ENCODE measurements at places on chromosomes 1 and 21.
A peak's percentile ranks its signal among the peaks of the same experiment; 100 is the strongest.

DNA sequence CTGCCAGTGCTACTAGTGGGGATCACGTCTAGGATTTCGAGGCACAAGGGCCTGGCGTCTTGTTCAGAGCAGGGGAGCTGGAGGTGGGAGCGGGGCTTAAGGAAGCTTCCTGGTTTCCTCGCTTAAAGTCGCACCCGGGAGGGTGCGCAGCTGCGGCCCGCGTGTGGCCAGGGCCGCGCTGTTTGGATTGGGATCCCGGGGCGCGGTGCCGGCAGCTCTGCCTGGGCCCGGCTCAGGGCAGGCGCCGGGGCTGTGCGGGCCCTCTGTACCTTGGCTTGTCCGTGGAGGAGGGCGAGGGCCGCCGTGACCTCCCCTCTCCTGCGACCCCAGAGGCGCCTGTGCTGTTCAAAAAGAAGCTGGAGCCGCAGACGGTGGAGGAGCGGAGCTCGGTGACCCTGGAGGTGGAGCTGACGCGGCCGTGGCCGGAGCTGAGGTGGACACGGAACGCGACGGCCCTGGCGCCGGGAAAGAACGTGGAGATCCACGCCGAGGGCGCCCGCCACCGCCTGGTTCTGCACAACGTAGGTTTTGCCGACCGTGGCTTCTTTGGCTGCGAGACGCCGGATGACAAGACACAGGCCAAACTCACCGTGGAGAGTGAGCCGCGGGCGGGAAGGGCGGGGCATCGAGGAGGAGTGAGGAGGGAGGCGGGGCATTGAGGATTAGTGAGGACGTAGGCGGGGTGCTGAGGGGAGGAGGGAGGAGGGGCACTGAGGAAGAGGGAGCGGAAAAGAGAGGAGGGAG is 67.8 kb downstream of the OBSCN start:
- DNase-seq = peak; percentile 57

DNA sequence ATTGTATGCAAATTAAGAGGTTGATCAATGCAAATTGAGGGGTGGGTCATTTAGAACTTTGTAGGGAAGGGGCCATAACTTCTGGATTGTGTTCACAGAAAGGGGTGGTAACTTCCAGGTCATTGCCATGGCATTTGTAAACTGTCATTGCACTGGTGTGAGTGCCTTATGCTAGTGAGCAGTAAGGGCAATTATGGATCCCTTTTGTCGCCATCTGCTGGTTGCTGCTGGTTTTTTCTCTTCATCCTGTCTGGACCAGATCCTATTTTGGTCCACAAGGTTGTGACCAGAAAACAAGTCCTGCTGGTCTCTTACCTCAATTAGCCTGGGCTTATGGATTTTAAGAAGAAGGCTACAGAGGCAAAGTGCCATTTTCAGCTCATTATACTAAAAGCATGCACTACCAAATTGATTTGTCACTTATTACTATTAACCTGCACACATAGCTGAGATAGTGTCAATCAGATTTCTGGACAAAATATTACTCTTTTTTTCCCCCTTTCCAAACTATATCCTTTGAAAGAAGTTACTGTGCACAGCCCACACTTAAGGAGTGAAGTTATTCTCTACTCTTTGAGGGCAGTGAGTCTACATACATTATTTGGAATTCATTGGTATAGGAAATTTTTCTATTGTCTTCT is 196.2 kb downstream of the ZC3H11B start:
- peak; percentile 36 for DNase-seq

DNA sequence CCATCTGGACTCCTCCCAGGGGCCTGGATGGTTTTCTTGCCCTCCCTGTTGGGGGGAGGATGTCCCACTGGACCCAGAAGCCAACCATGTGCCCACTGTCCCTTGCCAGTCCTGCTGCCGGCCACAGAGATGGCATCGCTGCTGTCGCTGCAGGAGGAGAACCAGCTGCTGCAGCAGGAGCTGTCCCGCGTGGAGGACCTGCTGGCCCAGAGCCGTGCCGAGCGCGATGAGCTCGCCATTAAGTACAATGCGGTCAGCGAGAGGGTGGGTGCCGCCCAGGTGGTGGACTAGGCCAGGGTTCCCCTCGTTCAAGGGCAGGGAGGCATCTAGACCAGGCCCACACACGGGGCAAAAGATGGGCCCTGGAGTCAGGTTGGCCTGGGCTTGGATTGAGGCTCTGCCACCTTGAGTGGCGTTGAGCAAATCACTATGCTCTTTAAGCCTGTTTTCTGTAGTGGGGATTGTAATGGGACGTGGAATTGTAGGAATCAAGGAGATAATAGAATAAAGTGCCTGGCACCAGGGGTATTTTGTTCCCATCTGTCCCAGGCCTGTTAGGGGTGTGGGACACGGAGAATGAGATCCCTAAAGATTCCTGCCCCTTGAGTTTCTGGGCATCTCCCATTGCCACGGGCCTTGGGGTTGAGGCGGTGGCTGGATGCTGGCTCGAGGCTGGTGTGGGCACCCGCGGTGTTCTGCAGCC is 2.6 kb downstream of the CROCC start:
- no peak for DNase-seq

GRCh38 chr1:114152508-114153260 is 985 bp downstream of the SYT6 start:
- no peak for DNase-seq

DNA sequence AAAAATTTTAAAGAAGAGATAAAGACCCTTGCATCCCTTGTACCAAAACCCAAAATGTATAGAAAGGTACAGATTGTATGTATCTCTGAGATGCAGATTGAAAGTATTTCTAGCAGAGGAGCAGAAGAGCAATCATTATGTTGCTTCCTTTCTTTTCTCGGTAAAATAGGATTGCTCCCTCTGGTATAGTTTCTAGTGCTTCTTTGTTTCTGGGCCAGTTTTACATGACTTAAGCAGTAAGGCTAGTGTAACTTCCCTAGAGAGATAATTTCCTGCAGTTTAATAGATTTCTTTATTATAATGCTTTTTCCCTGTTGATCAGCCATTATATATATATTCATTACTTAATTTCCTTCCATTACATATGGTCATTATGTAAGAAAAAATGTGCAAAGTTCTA is 496.2 kb upstream of the RGS18 start:
- no peak for DNase-seq

- DNase-seq = no peak
Observed at GRCh38 chr1:185459141-185459540, 142.1 kb upstream of the IVNS1ABP start.

DNA sequence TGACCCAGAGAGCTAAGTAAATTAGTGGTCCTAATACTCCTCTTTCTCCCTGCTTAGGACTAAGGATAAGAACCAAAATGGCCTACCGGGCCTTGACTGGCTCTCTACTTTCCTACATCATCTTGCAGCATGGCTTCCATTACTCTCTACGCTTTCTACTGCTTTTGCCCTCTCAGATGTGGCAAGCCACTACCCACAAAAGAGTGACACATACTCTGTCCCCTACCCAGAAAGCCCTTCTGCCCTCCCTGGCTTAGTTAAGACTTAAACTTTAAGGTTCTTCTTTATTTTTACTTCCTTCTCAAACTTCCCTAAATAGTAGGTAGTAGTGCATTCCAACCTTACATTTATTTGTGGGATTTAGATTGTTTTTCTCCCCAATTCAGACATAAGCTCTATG is 228.1 kb downstream of the TPR start:
- DNase-seq = no peak

DNA sequence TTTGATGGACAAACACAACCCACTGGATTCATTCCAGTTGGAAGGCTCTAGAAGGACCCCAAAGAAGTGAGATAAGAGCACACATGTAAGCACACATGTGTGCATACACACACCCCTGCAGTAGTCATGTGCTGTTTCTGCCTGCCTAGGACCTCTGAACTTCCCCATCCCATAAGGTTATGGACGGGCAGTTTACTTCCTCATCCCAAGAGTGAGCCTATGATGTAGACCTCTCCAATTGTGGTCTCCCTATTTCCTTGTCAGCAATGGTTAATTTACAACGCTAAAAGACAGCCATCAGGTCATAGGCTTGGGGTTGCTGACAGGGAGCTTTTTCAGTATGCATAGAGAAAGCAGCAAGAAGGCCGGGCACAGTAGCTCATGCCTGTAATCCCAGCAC is 15.4 kb upstream of the ADAR start:
- DNase-seq = no peak

GRCh38 chr1:185720633-185721272 is 13.4 kb upstream of the HMCN1 start:
- peak; percentile 24 for DNase-seq

- peak; percentile 96 for DNase-seq
Observed at GRCh38 chr1:162538815-162539431, 22.6 kb upstream of the UAP1 start.

- no peak for DNase-seq
Observed at GRCh38 chr1:17265162-17265561, 16.3 kb downstream of the PADI3 start.

DNA sequence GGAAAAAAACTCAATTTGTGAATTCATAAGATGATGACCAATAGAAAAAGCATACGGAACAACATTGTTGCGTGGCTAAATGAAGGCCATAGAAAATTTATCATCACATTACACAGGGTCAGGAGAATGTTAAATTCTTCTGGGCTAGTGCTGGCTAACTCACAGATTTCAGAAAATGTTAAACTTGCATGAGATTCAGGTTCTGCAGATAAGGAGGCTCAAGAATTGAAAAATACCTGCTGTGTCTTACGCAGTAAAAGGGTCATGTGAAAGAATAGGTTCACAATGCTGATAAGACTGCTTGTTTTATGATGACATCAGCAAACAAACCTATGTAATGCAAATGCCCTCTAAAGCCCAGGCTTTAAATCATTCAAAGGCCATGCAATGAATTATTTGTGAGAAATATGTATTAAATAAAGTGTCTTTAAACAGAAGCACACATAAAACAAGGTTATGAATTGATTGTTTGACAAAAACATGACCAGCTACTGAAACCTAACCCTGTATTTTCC is 378.8 kb downstream of the USP25 start:
- no peak for DNase-seq

- DNase-seq = peak; percentile 59
Observed at GRCh38 chr1:41122851-41123518, 101.5 kb upstream of the SLFNL1 start.

DNA sequence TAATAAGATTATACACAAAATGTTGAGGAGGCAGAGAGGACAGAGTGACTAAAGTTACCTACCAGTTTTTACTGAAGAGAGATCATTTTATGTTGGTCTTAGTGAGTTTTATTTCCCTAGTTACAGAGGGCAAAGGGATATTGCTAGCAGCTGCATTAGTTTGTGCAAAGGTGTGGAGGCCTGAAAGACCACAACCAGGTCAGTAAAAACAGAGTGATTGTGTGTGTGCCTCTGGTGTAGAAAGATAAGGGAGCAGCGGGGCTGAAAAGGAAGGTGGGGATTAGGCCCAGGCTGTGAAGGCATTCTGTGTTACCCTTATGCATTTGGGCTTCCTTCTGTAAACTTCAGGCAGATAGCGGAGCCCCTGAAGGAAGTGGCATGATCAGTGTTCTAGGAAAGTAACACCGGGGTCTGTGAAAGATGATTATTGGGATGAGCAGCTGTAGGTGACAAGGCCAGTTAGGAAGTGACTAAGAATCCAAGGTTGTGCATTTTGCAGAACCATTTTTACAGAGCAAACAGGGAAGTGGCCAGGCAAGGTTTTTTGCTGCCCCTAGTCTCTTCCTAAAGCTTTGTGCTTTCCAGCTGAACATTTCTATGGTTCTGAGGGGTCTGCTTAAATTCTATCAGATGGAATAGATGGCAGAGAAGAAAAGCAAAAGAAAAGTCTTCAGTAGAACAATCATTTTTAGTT is 3.7 kb downstream of the GADD45A start:
- no peak for DNase-seq

GRCh38 chr21:17388226-17388625 is 124.6 kb upstream of the CXADR start:
- no peak for DNase-seq

DNA sequence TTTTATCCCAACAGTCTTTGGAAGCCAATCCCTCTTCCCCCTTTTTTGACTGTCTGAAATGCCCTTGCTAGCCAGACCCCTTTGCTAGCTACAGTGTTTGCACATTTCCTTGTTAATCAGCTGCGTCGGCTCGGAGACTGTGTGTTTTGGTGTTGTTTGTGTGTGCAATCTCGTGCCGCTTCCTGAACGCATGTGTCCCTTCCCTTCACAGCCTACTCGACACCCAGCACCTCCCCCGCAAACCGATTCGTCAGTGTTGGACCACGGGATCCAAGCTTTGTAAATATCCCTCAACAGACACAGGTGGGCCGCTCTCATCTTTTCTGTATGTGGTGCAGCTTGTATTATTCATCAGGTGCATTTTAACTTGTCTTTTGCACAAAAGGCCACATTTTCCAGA is 298.7 kb downstream of the TM2D1 start:
- DNase-seq = no peak

GRCh38 chr21:44795342-44795741 is 6.3 kb downstream of the UBE2G2 start:
- DNase-seq = no peak

DNA sequence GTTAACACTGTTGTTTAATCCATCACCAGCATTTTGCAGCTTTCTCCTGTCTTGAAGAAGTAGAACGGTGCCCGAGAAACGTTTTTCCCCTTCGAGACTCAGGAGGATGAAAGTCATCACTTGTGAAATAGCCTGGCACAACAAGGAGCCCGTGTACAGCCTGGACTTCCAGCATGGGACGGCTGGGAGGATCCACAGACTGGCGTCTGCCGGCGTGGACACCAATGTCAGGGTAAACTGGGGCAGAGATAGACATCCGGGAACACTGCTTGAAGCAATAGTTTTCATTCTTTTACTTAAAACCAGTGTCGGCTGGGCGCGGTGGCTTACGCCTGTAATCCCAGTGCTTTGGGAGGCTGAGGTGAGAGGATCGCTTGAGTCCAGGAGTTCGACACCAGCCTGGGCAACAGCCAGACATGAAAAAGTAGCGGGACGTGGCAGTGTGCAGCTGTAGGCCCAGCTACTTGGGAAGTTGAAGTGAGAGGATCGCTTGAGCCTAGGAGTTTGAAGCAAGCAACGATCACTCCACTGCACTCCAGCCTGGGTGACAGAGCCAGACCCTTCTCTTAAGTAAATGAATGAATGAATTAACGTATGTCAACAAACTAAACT is 945 bp downstream of the CHAF1B start:
- no peak for DNase-seq

DNA sequence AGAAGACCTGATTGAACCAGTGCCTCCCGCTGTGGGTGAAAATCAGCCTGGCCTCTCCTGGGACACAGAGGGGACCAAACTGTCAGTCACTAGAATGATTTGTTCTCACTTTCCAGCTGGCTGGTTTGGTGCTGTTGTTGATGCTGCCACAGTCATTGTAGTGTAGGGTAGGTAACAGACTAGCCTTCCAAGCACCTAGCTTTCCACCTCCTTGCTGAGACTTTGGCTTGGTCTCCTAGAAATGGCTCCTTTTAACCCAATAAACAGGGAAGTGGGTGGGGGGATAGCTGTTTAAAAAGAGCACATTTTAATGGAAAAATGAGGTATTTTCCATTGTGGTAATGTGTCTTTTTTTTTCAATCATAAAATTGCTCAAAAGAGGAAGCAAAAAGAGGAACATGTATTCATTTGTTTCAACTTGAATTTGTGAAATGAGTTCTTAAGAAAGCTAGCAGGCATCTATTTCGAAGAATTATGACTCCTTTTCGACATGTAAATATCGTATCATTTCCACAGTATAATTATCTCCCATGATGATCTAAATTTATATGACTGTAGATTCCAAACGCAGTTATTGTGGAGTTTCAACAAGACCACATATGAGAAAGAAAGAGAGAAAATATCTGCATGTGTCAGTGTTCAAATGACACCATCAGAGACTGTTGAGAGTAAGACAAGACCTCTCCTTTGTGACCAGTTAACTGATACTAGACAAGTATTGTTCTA is 190.1 kb downstream of the HLX start:
- DNase-seq = no peak

GRCh38 chr1:112711670-112712069 is 3.5 kb downstream of the PPM1J start:
- no peak for DNase-seq
